Stromal cell of bone marrow (primary cell): ENCODE measurements at places on chromosomes 7 and 10.

GRCh38 chr10:82564353-82565196 is 689.6 kb downstream of the NRG3 start:
- no peak for DNase-seq

DNA sequence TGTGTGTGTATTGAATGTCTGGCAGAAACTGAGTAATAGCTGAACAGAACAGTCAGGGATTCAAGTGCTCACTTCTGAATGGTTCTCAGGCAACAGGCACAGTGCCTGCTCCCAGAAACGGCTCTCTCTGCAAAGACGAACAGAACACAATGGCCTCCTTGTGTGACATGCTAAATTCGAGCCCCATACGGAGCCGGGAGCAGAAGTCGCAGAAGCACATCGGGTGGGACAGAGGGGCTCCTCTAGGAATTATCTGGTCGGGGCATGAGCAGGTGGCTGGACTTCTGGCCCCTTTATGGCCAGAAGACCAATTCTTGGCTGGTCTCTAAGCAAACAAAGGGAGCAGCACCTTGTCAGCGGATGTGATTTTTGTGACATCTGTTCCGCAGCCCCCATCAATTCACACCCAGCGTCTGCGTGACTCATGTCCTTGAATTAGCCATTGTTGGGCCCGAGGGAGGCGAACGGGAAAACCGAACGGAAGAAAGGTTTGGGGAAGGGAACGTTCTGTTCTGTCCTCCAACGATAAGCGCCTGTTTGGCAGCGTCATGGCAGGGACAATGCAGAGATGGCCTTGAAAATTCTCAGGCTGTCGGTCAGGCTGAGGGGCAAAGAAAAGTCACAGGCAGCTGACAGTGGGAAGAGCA is 47.3 kb upstream of the NPTX2 start:
- no peak for DNase-seq

DNA sequence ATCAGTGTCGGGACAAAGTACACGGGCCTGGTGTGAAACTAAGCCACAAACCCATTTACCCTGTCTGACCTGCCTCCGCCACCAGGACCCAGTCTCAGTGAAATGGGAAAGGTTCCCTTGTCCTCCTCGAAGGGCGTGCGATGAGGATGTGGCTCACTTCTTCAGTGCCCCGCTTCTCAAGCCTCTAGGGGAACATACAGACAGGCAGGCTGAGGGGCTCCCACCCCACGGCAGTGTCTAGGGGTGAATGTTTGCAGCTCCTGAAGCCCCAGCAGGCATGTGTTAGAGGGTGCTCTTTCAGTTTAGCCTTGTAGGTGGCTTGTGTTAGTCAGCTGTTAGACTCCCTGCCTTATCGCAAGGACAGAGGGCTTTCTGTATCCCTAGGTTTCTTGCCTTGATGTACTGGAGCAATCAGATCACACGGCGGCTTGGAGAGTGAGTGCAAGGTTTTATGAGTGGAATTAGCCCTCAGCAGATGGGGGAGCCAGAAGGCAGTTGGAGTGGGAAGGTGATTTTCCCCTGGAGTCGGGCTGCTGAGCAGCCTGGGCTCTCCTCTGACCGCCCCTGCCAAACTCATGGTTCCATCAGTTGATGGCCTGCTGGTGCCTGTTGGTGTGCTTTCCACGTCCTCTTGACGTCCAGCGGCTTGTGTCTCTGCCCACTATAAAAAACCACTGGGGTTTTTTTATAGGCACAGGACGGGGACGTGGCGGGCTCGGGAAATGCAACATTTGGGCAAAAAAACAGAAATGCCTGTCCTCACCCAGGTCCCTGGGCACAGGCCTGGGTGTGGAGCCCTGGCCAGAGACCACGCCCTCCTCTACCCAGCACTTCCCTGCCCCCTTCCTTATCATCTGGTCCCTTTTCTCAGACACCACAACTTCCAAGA is 759 bp downstream of the NUDT1 start:
- DNase-seq = no peak

GRCh38 chr10:7304110-7304509 is 106.7 kb downstream of the SFMBT2 start:
- DNase-seq = no peak

GRCh38 chr10:46544989-46545791 is 11.3 kb downstream of the GPRIN2 start:
- DNase-seq = no peak

DNA sequence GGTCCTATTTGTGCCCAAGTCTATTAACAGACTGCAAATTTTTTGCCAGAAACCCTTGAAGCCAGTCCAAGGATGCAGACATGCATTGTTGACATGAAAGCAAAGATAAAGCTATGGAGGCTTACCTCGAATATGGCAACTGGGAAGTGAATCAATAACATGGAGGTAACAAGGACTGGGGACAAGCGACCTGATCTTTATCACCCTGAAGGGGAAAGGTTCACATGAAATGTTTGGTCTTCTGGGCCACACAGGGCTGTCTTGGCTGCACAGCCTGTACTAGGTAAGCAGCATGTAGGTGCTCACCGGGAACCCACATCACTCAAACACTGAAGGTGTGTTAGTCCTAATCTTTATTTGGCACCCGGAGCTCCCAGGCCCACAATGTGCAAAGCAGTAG is 17.9 kb downstream of the ERCC6 start:
- DNase-seq = no peak

GRCh38 chr10:128461991-128462390 is 335.8 kb upstream of the MKI67 start:
- DNase-seq = no peak

DNA sequence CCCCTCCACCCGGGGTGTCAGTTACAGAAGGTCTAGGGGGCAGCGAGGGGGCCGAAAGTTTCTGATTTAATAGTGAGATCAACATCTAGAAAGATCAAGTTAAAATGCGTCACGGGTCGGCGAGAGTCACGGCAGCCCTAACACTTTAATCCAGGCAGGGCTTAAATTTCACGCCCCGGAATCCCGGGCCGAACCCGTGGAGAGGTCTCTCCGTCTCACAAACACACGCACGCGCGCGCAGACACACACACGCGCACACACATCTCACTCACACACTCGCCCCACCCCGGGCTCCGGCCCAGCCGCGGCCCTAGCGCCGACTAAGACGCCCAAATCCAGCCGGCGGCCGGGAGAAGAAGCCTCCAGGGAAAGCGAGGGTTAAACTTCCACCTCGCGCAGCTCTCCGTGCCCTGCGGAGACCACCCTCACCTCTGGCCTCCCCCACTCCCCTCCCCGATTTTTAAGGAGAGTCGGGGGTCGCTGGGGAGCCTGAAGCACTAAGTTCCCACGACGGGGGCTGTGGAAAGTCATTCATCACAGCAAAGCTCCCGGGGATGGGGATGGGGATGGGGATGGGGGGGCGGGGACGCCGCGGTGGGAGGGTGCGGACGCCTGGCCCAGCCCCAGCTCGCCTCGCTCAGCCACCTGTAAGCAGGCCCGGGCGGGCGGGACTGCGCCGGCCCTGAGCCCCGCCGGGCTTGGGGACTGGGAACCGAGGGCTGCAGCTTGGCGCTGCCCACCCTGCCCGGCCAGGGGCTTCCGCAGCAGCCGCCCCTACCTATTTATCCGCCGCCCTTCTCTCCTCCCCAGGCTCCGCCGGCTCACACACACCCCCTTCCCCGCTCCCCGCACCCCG is 1.6 kb downstream of the PDGFA start:
- DNase-seq = peak; percentile 47

DNA sequence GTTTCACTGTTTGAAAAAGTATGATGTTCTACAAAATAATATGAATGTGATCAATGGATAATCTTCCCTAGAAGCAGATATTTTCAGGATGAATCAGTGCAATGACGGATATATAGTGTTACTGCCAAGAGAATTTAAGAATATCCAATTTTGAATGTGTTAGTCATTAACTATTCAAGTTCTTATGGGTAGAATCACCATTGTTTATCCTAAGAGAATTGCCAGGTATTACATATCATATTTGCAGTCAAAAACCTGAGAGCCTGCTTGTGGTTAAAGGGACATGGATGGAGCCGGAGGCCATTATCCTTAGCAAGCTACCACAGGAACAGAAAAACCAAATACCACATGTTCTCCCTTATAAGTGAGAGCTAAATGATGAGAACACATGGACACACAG is 26.9 kb downstream of the AHR start:
- no peak for DNase-seq

DNA sequence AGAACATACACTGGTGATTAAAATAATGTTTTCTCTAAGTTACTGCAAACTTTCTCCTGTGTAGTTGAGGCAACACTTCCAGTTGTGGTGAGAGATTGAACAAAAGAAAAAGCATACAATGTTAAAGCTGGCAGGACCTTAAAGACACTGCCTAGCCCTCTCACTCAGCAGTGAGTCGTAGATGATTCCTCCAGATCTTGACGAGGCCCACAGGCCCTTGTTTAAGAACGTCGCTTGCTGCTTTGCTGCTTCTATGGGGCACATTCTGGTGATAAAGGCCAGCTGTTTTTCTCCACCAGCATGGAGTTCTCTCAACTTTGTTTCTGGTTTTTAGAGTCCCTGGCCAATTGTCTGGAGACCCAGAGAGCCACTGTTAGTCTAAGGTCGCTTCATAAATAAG is 2.8 kb upstream of the DENND11 start:
- DNase-seq = no peak

GRCh38 chr7:100687751-100688300 is 6.2 kb downstream of the GIGYF1 start:
- no peak for DNase-seq

DNA sequence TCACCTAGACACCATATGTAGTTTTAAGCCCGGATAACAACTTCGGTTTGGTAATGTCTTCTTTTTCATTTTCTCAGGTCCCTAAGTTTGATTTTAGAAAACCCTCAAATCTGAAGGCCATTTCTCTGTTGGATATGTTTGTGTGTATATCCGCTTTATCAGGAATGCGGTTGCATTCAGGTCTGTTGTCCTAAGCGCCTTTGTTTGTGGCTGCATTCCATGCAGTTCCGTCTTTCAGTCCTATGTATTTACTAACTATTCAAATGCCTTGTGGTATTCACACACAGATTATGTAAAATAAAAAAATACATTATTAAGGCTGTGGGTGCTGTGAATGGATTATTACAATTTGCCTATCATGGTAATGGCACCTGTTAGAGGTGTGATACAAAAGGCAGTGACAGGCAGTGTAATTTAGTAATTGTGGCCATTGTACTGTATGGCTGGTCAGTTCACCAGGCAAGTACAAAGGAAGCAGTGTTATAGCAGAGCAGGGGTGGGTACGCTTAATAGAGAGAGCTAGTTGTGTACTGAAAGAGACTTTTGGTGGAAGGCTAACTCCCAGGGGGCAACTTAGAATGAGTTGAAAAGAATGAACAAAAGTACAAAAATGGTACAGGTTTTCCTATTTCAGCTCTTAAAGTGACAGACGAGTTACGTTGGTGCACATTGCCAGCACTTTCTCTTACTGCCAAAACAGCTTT is 136.4 kb downstream of the VTI1A start:
- DNase-seq = no peak

DNA sequence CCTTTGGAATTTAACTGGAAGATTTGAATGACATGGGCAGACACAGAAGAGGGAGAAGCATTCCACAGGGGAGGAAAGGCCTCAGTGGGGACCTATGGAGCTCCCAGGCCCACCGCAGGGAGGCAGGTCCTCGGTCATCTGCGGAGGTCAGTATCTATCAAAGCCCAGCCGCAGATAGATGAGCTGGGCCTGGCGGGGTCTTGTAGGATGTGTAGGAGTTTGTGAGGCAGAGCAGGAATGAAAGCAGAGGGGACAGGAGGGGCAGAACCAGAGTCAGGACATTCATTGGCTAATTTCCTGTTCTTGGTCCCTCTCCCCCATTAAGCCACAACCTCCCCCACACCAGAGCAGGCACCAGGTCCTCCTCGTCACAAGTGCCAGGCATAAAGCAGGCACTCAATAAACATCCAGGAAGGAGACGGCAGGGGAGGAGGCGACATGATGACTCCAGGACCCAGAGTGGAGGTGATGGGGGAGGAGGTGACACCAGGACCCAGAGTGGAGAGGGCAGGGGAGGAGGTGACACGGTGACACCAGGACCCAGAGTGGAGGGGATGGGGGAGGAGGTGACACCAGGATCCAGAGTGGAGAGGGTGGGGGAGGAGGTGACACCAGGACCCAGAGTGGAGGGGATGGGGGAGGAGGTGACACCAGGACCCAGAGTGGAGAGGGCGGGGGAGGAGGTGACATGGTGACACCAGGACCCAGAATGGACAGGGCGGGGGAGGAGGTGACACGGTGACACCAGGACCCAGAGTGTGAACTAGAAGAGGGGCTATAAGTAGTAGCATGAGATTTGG is 83.7 kb upstream of the PDGFA start:
- DNase-seq = no peak

- no peak for DNase-seq
Measured at GRCh38 chr10:38147686-38148085, 53.5 kb downstream of the ZNF37A start.

DNA sequence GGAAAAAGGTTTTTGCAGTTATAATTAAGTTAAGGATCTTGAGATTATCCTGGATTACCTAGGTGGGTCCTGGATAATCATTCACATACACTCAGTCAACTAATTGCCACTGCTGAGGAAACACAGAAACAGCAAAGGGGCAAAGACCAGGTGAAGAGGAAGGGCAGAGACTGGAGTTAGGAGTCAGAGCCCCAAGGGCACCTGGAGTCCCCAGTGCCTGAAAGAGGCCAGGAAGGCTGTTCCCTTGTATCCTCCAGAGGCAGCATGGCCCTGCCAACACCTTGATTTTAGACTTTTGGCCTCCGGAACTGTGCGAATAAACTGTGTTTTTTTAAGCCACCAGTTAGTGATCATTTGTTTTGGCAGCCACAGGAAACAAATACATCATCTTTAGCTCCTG is 24.6 kb downstream of the PRR15 start:
- DNase-seq = no peak

GRCh38 chr7:131649003-131649541 is 92.6 kb upstream of the PODXL start:
- DNase-seq = no peak

DNA sequence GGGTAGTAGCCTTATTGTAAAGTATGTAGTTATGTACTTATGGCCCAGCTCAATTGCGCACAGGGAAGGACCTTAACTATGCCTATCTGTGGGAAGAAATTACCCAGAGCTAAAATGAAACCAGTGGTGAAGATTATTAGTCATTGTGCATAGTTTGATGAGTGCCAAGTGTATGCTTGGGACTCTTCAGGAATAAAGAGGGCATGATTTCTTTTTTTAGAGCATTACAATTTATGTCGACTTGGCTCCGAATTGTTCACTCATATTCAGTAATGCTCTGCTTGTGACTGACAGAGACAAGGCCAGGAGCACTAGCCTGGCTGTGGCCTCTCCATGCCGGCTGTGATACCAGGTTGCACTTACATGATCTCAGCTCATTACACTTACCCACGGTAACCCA is 269.5 kb downstream of the TRIL start:
- DNase-seq = peak; percentile 58

DNA sequence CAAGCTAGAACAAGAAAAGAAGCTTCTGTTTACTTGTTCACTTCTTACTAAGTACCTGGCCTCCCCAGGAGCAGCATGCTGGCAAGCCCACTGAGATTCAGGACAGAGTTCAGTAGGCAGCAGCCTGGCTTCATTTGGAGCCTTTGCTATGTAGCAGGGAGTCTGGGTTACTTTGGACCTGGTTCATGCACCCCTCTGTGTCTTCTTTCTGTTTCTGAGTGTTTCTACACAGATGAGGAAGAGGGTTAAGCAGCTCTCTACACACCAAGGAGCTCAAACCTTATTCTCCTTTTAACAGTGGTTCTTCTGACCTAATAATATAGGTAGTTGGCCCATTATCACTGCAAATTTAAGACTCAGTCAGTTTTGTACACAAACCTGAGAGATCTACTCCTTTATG is 152.9 kb downstream of the ARID5B start:
- no peak for DNase-seq
